ENCODE measurements at places on chromosomes 4 and X. TPM values are rescaled to one million over a fixed set of nuclear protein-coding genes. Genes with fewer than 3 reads are reported as not detected.

- no peak for DNase-seq
These were observed 37.7 kb upstream of the FGF2 start for GRCh38 chr4:122788935-122789334.

DNA sequence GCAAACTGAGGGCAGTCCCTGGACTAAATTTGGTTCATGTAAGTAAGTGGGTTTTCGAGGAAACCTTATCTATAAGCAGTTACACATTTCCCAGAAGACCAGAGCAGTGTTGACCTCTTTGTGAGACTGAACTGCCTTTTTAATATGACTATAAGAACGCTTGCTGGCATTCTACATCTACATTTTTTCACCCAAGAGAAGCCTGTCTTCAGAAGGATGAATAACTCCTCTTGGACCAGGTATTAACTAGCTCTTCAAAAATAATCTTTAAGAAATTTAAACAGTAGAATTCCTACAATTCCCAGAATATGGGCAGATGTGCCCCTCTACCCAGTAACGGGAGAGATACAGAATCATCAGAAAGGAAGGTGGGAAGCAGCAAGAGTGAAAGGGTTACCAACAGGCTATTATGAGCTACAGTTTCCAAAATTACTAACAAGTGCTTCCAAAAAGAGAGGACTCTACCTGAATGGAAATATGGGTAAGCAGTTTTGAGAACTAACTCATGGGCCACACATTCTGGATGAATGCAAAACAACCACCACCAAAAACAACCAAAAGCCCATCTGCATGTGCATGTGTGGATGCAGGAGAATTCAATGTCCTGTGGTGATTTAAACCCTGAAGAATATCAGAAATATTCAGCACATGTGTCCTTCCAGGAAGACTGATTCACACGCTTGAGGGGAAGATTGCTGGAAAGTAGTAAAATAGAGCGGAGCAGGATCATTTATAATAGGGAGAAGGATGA, 17.4 kb downstream of the BBS12 start:
- DNase-seq = no peak

- DNase-seq = peak; percentile 76
These were observed 5.0 kb downstream of the SPON2 start for GRCh38 chr4:1167244-1167949.

GRCh38 chr4:151652841-151653547, 107.8 kb downstream of the GATB start:
- DNase-seq = no peak

DNA sequence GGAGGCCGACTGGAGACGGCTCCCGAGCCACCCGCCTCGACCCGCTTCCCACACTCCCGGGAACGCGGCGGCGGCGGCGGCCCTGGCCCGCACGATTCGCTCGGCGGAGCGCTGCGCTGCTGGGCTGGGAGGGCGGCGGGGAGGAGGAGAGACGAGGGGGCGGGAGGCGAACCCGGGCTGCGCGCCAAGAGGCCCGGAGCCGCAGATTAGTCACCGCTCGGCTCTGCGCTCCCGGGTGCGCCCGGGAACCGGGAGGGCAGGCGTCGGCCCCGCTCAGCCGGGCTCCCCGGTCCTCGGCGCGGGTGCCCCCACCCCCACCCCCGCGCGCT, 11.2 kb upstream of the BCOR start:
- DNase-seq = no peak

- DNase-seq = no peak
These were observed 246.9 kb upstream of the GIMD1 start for GRCh38 chr4:106615410-106615945.

DNA sequence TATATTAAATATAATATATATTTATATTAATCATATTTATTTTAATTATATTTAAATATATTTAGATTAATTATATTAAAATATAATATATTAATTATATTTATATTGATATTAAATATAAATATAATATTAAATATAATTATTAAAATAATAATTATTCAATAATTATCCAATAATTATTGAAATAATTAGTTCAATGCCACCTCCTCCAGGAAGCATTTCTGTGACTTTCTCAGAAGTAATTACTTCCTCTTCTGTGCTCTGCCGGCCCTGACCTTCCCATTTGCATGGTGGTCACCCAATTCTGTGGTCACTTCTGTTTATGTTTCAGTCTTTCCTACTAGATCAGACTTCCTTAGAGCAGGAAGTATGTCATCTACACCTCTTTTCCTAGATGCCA, 45.8 kb downstream of the EVC2 start:
- DNase-seq = no peak

DNA sequence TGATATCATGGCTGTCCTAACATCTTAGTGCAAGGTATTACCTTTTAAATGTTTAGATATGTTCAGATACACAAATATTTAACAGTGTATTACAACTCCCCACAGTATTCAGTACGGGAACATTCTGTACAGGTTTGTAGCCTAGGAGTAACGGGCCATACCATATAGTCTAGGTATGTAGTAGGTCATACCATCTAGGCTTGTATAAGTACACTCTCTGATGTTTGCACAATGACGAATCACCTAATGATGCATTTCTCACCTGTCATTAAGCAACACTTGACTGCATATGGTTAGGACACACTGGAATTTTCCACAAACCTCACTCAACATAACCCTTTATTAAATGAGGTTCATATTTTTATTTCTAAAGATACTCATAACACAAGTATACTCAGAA, 67.7 kb downstream of the THOC2 start:
- no peak for DNase-seq

- no peak for DNase-seq
These were observed 6.7 kb downstream of the MYL5 start for GRCh38 chr4:680928-681645.

DNA sequence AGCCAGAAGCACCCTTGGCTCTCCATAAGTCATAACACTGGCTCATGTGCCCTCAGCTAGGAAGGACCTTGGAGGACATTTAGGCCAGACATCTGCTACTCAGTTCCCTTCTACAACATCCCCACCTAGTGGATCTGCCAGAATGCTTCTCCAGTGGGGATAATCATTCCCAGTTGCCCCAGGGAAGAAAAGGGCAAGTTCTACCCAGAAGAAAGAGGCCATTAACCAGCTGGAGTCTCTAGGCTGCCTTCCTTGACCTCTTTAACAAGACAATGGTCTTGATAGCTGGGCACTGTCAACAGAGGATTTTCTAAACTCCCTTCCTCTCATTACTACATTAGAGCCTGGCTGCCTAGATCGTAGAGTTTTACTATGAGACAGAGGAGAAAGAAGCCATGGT, 42.0 kb downstream of the LGI2 start:
- no peak for DNase-seq

DNA sequence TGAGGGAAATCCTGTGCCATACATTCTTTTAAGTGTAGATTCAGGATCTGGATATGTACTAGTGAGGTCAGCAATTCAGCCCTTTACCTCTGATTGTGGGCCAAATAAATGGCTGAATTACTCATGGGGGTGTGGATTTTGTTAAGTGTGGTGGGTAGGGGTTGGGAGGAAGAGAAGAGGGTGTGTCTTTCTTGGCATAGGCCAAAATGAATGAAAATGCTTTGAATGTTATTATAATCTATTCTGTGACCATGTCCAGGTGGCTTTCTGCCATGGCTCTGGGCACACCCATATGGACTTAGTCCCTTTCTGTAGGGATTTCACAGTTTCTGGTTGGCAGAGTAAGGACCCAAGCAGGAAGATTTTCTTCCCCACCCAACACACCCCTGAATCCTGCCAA, 244.3 kb downstream of the CBR4 start:
- DNase-seq = no peak

- no peak for DNase-seq
These were observed 48.8 kb downstream of the CLDN34 start for GRCh38 chrX:10015723-10016518.

GRCh38 chr4:179544496-179544895, 2102.3 kb upstream of the AGA start:
- DNase-seq = no peak

DNA sequence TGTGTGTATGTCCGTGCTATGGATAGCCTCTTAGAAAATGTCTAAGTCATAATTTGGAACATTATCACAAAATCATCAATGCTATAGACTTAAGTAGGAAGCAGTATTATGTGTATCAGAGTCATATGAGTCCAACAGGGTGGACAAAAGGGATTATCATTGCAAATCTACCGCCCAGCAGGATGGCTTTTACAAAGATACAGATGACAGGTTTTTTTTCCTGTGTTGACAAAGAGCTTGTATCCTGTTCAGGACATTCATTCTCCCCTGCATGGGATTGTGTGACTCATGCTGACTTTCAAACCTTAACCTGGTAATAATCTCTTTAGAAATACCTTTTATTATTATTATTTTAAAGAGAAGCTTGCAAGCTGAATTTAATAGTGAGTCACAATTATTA, 310.3 kb upstream of the GNPDA2 start:
- no peak for DNase-seq

DNA sequence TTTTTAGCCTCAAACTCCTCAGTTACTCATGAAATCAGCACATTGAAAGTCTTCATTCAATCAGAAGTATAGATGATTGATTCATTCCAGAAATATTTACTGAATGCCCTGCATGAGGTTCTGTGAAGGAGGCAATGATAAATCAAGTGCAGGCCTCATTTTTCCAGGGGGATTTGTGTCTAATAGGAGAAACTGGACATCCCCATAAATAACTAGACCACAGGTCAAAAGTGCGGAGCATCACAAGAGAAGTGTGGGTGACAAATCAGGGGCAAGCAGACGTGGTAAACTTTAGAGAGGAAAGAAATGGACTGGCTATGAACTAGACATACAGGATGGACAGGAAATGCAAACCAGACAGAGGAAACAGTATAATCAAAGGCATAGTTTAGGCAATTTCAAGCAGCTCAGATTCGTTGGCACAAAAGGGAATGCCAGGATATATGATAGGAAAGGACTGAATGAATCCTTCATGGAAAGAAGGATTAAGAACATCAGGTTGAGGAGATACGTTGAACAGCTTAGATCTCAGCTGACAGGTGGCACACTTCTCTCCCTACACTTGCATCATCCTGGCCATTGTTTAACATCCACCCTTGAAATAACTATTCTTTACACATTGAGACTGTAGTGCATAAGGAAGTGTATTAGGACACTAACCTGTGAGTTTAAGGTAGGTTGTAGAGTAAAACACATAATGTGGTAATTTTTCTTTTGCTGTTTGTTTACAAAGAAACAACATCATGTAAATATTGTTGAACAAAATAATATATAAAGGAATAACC, 69.6 kb upstream of the RASGEF1B start:
- DNase-seq = no peak

- DNase-seq = no peak
These were observed 725 bp downstream of the SMC1A start for GRCh38 chrX:53421772-53422085.

- no peak for DNase-seq
These were observed 346.6 kb downstream of the OPHN1 start for GRCh38 chrX:68086709-68087108.

SYN1 gene
- 6.5 TPM for polyA plus RNA-seq

HSFX1 gene
- 2.1 TPM for polyA plus RNA-seq

EPHA5 gene
- 0.60 TPM for polyA plus RNA-seq

ZCCHC18 gene
- polyA plus RNA-seq = 6.1 TPM

PRRG3 gene
- 4.9 TPM for polyA plus RNA-seq

NDST4 gene
- 0.75 TPM for polyA plus RNA-seq

Measured in left kidney (tissue), 8 donors.